ENCODE measurements at places on chromosomes 3 and 15.

GRCh38 chr3:126102011-126102410, 18.1 kb upstream of the SLC41A3 start:
- DNase-seq: no peak
- no peaks in the 10 kb centered on the region for H3K36me3 ChIP-seq
- H3K27me3 ChIP-seq: no peaks in the 10 kb centered on the region
- H3K4me1 ChIP-seq: no peaks in the 10 kb centered on the region

GRCh38 chr3:156743859-156744258, 69.5 kb downstream of the TIPARP start:
- H3K4me1 ChIP-seq: peaks cover 2% of the 10 kb centered on the region
- DNase-seq: no peak
- H3K27me3 ChIP-seq: no peaks in the 10 kb centered on the region
- no peak overlapping the region for H3K27ac ChIP-seq
- peaks cover 7% of the 10 kb centered on the region for H3K36me3 ChIP-seq

GRCh38 chr3:186806089-186807055, at the start of gene RFC4:
TSS of gene RFC4 (minus strand) at chr3:186806482. CDS start at chr3:186804713, 1,769 bp downstream.
- peak within 1 kb of the TSS; percentile 93 for H3K4me3 ChIP-seq
- no peaks in the 10 kb centered on the region for H3K27me3 ChIP-seq
- peak; percentile 96 for DNase-seq
- H3K27ac ChIP-seq: peak within 1 kb of the TSS; percentile 91

- no peak overlapping the region for H3K27ac ChIP-seq
- H3K27me3 ChIP-seq: peaks cover 18% of the 10 kb centered on the region
- no peak for DNase-seq
- H3K4me3 ChIP-seq: no peak overlapping the region
- no peaks in the 10 kb centered on the region for H3K4me1 ChIP-seq
These were observed 59.3 kb upstream of the CCNL1 start for GRCh38 chr3:157219215-157219614.

DNA sequence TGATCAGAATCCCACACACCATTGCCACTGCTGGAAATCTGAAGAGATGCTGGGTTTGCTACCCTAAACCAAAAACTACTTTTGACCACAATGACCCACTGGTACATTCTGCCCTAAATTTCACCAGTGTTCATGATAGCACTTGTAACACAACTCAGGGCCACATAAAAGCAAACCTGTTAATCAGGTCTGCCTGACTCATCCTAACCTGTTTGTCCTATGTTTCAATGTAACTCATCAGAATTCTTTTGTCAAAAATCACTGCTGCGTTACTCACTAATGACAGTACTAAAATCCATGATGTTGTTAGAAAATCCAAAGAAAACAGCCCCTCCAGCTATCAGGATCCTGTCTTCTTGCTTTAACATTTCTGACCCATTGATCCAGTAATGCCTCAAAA, 55.6 kb upstream of the XCR1 start:
- DNase-seq: no peak
- no peaks in the 10 kb centered on the region for H3K36me3 ChIP-seq
- peaks cover 29% of the 10 kb centered on the region for H3K27me3 ChIP-seq

All from activated CD4-positive, alpha-beta T cell treated with anti-CD3 and anti-CD28 coated beads, Interleukin-2, amount 10 ng/mL, durations not matched to agents 24 days and 14 days (primary cell).